CD4-positive, alpha-beta T cell treated with Interleukin-4 for 1 hour (primary cell): ENCODE measurements at places on chromosomes 3 and 15.

GRCh38 chr3:113533534-113533892 is 1.2 kb downstream of the SIDT1 start:
- DNase-seq: peak; percentile 48

- DNase-seq: no peak
Measured at GRCh38 chr3:192835818-192836815, 81.5 kb downstream of the MB21D2 start.

- DNase-seq: no peak
Measured at GRCh38 chr3:48248095-48248850, 7.4 kb downstream of the ZNF589 start.

- no peak for DNase-seq
Measured at GRCh38 chr3:131901686-131902085, 133.1 kb downstream of the CPNE4 start.

GRCh38 chr15:67103869-67104268 is 38.5 kb downstream of the SMAD3 start:
- no peak for DNase-seq

DNA sequence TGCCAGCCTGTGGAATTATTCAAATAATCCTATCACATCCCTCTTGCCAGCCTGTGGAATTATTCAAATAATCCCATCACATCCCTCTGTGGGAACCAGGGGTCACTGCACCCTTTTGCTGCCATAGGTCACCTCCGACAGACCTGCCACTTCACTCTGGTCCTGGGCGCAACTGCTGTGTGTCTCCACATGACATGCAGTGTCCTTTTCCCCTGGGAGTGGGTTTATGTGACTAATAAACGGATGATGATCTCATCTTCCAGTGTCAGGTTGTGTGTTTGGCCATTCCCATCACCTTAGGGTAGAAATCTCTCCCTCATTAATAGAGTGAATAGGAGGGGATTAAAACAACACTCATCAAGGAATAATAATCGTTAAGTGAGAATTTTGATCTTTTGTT is 603.6 kb upstream of the NR2F2 start:
- DNase-seq: no peak

DNA sequence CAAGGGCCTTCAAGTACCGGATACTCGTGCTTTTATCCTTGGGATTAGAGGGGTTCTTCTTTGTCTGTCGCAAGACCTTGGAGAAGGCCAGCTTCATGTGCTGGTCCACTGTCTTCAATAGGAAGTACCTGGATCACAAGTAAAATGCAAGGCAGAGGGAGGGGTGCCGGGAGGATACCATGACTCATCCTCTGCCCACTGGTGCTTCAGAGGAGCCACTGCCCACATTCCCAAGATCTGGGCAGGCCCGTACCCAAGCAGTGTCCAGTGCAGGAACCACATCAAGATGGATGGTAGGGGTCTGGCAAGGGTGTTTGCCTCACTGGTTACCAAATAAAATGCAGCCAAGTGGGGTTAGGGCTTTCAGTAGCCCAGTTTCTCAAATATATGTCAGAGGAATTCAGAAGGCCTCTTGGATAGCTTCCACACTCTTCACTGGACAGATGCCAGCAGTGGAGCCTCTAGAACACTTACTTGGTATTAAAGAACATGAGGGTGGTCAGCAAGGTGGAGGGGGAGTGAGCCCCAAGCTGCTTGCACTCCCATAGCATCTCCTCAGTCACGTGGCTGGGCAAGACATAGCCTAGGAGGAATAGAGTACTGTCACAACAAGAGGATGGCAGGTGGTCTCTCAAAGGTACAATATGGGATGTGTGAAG is 3.6 kb upstream of the IMPDH2 start:
- DNase-seq: no peak

- peak; percentile 55 for DNase-seq
Measured at GRCh38 chr15:94306700-94307650, 75.6 kb downstream of the MCTP2 start.
